ENCODE measurements at places on chromosomes 16 and 17.

DNA sequence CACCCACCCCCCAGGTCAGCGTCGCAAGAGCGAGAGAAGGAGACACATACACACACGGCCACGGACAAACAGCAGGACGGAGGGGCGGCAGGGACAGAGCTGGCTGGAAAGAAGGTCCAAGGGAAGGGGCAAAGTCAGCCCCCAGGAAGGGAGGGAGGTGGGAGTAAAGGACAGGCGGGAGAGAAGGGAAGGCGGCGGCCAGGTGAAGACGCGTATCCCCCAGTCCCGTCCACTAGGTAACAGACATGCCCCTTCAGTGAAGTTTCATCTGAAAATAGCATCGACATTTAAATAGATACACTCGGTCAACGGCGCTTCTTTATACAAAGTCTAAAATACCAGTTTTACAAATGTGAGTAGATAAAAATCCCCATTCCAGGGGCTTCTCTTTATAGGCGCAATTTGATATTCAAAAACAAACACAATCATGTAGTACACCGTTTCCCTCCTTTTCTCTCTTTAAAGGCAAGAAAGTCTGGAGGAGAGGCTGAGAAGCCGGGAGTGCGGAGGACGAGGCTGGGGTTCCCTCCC lies 4.5 kb downstream of the CBX8 start:
- ATAC-seq: no peak

DNA sequence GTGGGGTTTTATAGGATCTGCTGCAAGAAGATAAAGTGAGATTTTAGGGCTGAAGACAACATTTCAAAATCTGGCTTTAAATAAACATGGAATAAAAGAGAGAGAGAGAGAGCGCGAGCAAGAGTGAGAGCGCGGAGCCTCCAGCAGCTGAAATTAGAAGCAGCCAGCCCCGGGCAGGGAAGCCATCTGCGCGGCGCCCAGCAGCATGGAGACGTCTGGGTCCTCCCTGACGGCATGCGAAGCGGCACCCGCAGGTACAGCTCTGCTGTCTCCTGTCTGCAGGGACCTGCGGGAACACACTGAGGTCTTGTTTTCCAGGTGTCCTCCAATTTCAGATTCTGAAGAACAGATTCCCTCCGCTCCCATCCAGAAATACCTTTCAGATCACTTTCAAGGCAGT lies 7.9 kb upstream of the BAIAP2 start:
- ATAC-seq: no peak

- no peak for ATAC-seq
Observed at GRCh38 chr17:47120521-47121095, 68.5 kb downstream of the CDC27 start.

DNA sequence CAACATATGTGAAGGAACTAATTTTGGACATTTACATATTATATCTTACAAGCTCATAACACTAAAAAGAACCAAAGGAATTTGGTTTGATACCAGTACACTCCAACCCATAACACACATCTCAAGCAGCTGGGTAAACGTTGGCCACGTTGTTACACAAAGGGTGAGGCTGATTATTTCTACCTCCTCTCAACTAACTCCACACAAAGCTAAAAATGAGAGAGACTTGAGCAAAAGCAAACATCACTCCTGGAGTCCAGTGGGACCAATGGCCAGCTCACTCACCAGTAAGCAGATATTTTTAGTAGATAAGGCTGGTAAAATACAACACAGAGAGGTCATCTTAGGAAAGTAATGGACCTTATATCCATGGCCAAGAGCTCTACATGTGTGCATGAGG lies 207.6 kb downstream of the MRTFB start:
- ATAC-seq: no peak

GRCh38 chr17:47776330-47777197 lies 43.5 kb downstream of the TBX21 start:
- ATAC-seq: no peak

DNA sequence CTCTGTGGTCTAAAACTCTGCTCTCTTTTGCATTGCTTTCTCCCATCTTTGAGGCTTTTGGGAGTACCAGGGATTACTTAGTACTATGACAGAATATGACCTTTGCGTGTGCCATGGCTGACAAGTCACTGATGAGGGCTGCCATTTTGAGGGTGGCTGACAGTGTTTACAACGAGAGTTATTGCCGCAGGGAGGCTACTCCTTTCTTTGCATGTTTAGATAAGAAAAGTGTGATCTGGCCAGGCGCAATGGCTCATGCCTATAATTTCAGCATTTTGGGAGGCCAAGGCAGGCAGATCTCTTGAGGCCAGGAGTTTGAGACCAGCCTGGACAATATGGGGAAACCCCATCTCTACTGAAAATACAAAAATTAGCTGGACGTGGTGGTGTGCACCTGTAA lies 77.5 kb downstream of the GSG1L start:
- no peak for ATAC-seq

DNA sequence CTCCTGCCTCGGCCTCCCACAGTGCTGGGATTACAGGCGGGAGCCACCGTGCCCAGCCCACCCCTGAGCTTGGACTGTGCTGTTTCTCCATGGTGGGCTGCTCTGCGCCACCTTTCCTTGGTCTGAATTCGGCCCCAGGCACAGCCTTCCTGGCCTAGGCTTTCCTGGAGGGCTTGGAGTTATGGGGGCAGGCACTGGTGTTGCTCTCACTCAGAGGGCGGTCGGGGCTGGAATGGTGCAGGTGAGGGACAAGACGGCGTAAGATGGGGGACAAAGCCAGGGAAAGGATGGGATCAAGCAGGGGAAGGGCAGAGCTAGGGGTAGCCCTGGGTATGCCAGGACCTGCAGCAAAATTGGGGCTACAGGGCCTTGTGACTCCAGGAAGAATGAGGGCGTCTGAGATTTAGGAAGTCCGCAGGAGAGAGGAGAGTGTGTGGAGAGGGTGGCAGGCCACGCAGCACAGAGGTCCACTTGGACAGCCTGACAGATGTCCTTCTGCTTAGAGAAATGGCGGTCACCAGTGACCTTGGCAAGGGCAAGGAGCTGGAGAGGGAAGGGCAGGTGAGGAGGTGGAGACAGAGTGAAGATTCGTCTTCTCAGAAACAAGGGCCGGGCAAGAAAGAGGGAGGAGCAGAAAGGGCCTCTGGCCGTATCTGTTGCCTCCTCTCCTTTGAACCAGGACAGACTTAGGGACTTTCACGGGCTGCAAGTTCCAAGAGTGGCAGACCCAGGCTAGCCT lies 1.6 kb upstream of the ATP6V0C start:
- no peak for ATAC-seq

DNA sequence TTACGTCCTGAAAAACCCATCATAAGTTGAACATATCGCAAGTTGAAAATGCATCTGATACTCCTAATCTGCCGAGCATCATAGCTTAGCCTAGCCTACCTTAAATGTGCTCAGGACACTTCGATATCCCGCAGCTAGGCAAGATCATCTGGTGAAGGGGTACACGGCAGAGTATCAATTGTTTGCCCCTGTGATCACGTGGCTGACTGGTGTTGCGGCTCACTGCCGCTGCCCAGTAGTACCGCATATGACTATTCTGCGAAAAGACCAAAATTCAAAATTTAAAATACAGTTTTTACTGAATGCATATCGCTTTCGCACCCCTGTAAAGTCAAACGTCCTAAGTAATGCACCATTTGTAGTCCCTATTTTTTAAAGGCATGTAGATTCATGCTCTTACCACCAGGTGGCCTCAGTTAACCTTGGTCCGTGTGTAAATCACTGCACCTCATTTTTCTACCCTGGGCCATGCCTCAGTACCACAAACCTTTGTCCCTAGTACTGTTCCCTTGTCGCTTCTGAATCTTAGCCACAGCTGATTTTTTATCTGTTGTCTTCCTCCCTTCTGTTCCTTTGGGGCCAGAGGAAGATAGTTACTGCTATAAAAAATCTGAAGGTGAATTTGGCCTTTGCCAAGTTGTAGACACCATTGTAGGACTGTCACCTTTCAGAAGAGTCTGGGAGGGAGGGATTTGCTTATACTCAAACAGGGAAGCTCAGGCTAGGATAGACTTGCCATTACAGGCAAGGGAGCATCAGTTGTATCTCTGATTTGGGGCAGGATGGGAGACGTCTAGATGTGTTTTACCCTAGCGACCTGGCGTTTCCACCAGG lies 34.4 kb downstream of the WWP2 start:
- ATAC-seq: peak; percentile 78

GRCh38 chr16:85759631-85760419 lies 8.9 kb upstream of the C16orf74 start:
- no peak for ATAC-seq

DNA sequence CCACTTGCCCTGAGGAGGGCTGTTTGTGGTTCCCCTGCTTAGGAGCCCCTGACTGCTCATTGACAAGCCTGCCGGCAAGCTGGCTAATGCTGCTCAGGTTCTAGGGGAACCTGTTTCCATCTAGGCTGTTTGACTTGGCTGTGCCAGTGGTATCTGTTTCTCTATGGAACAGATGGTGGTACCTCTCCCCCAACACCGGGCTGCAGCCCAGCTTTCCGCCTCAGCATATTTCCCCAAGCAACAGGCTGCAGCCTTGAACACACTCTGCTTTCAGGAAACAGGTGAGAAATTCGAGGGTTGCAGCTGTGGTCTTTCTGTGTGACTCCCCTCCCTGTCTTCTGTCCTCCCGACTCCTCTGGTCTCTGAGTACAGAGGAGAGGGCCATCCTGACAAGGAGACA lies 132.3 kb downstream of the TMEM132E start:
- no peak for ATAC-seq

DNA sequence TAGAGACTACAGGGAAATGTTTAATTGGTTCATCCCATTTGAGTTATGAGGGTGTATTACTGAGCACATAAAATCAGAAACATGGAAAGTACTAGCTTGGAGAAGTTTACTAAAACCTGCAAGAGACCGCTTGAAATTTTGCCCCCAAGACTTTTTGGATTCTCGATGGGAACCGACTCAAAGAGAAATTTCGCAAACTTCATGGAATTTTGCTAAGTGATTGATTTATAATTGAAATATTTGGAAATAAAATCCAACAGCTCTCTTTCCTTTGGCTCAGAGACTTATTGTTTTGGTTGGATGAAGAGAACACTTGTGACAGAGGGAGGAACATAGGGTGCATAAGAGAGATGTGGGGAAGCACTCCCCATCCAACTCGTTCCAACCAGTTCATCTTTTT lies 574.4 kb downstream of the WWOX start:
- ATAC-seq: peak; percentile 72

- no peak for ATAC-seq
Observed at GRCh38 chr17:57114085-57114673, 29.1 kb downstream of the AKAP1 start.

DNA sequence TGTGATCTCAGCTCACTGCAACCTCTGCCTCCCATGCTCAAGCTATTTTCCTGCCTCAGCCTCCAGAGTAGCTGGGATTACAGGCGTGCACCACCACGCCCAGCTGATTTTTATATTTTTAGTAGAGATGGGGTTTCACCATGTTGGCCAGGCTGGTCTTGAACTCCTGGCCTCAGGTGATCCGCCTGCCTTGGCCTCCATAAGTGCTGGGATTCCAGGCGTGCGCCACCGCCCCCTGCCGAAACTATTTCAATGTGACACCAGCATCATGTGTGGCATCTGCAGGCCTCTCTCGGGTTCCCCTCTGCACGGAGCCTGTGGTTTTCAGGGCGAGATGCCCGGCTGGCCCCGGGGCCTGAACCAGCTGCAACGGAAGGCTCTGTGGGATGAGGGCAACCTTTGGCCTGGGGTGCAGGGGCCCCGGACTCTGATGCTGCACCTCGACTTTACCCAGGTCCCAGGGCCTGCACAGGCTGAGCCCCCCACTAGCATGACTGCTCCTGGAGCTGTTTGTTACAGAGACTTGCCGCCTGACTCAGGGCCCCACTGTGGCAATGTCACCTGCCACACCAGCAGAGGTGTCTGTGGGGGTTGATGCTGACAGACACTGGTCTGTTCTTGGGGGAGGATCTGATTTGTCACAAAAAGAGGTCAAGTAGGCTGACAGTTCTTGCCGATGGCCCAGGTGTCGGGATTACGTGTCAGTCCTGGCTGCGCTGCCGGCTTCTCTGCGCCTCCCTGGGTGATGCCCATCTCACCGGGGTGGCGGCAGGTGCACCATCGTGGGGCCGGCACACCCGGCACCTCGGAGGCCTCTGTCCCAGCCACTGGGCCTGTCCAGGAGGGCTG lies 8.6 kb upstream of the TEX19 start:
- no peak for ATAC-seq

- ATAC-seq: no peak
Observed at GRCh38 chr17:75111777-75112335, 2.1 kb downstream of the ARMC7 start.

GRCh38 chr16:66516808-66517585 lies 32.9 kb downstream of the TK2 start:
- ATAC-seq: peak; percentile 95

GRCh38 chr17:13153036-13153435 lies 135.2 kb upstream of the ELAC2 start:
- no peak for ATAC-seq

DNA sequence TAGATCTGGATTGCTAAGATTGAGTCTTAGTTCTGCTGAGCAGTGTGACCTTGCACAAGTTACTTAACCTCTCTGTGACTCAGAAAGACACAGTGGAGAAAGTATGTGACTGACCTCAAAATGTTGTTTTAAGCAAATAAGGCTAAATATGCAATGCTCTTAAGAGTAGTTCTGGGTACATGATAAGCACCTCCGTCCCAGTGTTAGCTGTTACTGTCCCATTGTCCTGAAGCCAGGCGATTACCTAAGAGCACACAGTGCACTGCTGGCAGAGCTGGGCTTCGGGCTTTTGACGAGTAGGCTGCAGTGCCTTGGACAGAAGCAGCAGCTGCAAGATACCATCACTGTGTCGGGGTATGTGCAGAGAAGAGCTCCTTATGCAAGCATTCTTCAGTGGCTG lies 32.7 kb upstream of the FOXF1 start:
- ATAC-seq: peak; percentile 83

- no peak for ATAC-seq
Observed at GRCh38 chr17:79801156-79802038, 4.5 kb upstream of the CBX8 start.

DNA sequence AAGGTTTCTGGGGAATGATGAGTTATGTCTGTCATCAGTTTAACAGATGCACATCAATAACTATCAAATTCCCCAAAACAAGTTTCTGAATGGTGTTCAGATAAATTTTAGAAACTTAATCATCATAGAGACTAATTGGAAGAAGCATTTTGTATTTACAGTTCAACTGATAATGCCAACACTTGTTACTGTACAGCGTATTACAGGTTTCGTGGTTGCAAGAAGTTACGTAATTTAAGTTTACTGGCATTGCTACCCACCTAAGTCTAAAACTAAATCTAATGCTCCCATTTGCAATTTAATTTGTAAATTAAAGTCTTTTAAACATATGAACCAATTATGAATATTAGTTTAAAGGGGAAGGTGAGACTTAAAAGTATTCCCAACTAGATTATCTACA lies 3.0 kb downstream of the SRSF1 start:
- ATAC-seq: no peak

GRCh38 chr17:17155568-17155967 lies 50.6 kb downstream of the PLD6 start:
- no peak for ATAC-seq

- ATAC-seq: peak; percentile 91
Observed at GRCh38 chr16:29784901-29785500, 5.5 kb upstream of the KIF22 start.
